H1 (cell line): ENCODE measurements at places on chromosomes 2 and 18. TPM values are rescaled to one million over a fixed set of nuclear protein-coding genes. Genes with fewer than 3 reads are reported as not detected.

Gene ATP6V1C2
- 0.63 and 0.74 TPM in 2 replicates for total RNA-seq

- no peak for DNase-seq
Observed at GRCh38 chr2:152676461-152676860, 40.8 kb downstream of the PRPF40A start.

Gene IL36G
- not detected in 2 replicates for total RNA-seq

GRCh38 chr18:61856678-61857077 lies 36.1 kb downstream of the RNF152 start:
- no peak for DNase-seq

DNA sequence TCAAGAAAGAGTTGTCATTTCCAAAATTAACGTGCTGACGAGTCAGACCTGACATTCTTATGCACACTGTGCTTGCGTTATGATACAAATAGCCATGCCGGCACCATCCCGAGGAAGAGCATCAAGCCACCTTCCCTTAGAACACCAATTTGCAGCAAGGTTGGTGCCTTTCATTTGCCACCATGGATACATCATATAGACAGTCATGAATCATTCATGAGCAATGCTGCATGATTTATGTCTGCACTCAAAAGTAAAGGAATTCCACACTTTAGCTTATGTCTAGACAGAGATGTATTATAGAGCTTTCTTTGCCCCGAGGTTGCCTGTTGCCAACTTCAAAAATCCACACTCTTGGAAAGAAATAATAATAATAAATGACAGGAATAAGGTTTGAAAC lies 166.9 kb downstream of the VWC2L start:
- DNase-seq = no peak

Gene RHOB
- 9.5 and 13.5 TPM in 2 replicates for total RNA-seq

DNA sequence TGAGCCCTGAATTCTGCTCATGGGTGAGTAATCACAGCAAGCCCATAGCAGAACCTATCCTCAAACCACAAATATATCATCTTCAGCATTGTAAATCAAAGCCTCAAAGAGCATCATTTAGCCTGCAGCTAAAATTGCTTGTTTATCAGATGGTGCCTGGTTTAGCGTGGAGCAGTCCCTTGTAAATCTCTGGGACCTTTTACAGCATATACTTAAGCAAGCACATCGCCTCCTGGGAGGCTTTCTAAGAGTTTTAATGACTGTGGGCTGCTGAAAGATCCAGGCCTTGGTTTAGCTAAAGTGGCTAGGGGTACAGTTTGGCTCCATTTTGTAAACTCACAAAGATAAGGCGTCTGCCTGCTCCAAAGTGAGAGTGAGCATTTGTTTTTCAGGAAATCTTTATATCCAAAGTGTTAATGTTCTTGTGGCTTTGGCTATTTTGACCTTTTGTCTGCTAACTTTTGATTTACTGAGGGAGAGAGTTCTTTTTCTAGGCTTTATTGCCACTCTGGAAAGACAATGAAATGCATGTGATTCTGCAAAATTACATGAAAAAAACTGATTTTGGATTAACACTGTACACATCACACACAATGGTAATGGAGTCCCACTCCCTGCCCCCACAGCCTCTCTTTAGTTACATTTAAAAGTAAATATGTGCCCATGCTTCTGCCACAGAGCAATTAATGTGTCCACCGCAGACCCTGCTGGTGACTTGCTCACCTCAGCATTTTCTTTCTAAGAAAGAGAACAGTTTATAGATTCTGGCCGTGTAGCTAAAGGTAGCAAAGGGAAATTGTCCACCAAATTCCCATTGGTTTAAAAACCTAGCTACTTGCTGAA lies 194.8 kb downstream of the LNPK start:
- DNase-seq = no peak

Gene PFN4
- not detected in 2 replicates for total RNA-seq

Gene DNAJC5G
- total RNA-seq = 1.4 TPM in 2 replicates

GRCh38 chr2:60547841-60548240 lies 5.6 kb downstream of the BCL11A start:
- DNase-seq = no peak

- no peak for DNase-seq
Observed at GRCh38 chr18:34632321-34632720, 77.8 kb upstream of the DTNA start.

Gene FARP2
- total RNA-seq = 33.4 and 35.7 TPM in 2 replicates

DNA sequence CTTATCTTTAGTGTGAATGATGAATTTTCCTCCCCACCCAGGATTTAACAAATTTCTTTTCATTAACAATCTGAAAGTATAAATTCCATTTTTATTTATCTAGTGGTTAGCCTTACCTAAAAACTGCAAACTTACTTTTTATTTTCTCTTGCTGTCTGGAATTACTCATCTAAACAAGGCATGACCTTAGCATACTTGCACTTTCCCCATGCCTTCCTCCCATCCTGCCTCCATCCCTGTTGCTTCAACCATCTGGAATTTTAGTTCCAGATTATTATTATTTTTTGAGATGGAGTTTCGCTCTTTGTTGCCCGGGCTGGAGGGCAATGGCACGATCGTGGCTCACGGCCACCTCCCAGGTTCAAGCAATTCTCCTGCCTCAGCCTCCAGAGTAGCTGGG lies 35.6 kb downstream of the GDF7 start:
- DNase-seq = no peak

- no peak for DNase-seq
Observed at GRCh38 chr2:20212459-20212870, 12.5 kb downstream of the SDC1 start.

- DNase-seq = no peak
Observed at GRCh38 chr18:23943903-23944624, 70.5 kb upstream of the TTC39C start.

- no peak for DNase-seq
Observed at GRCh38 chr2:141439524-141439923, 691.3 kb downstream of the LRP1B start.

DNA sequence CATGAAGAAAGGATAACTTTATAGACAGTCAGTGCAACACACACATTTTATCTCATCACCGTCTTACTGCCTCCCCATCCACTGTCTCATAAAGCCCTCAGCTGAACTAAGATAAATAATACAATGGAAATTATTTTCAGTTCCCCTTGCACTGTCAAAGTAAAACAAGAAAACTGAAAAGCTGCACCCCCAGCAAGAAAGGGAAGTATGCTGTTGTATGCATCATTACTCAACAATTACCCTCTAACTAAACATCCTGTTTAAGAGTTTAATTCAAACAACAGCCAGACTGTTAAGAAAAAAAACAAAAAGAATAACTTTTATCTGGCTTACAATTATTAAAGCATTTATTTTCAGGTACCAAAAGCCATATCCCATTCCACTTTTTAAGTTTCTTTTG lies 25.0 kb downstream of the MPPE1 start:
- DNase-seq = no peak

- no peak for DNase-seq
Observed at GRCh38 chr2:7132753-7133152, 215.5 kb downstream of the RNF144A start.

Gene TRIM54
- 3.9 and 4.2 TPM in 2 replicates for total RNA-seq

GRCh38 chr18:53038608-53039007 lies 698.6 kb downstream of the DCC start:
- DNase-seq = no peak

DNA sequence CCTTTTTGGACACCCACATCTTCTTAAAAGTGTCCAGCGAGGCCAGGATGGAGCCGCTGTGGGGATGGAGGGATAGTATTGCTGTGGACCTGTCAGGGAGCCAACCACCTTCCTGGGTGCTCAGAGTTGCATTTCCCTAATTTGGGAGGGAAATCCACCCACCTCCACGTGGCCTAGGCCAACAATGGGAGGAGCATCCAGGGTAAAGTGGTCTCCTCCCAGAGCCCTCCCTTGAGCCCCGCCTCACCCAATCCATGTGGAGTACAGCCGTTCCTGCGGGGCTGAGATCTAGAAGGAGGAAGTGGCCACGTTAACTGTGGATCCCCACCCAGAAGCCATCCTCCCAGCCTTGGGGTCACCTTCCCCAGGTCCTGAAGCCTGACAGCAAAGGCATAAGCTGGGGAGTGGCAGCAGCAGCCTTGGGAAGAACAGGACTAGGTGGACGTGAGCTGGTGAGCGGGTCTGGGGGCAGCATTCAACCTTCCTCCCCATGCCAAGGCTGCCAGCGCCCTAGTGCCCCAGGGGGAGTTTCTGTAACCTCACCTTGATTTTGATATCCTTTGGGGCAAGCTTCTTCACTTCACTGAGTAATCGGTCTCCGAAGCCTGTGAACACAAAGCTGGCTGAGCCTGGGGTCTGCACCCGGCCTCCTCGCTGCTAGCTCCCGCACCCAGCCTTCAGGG lies 6.8 kb downstream of the ACTR1B start:
- DNase-seq = peak; percentile 41

DNA sequence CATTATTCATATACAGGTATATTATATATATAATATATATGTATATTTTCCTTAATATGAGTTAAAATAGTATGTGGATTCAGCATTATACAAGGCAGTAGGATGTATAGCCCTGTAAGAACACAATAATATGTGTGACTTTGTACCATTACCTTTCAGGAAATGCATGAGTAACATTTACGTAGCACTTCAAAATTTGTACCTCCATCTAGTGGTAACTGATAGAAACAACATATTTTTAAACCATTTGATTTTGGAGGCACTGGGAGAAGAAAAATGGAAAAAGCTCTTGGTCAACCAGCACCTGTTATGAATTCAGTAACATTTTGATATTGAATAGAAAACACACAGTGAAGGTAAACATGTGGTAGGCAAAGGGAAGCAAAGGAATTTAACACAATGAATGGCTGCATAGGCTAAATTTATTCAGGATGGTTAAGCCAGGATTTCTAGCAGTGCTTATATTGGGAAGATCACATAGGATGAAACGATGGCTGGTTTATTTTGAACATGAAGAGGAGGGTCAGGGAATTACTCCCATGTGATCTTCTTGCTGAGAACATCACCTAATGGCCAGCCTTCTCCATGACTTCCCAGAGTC lies 565.5 kb downstream of the CCDC85A start:
- DNase-seq = no peak

Gene GCKR
- 0.57 and 1.2 TPM in 2 replicates for total RNA-seq

DNA sequence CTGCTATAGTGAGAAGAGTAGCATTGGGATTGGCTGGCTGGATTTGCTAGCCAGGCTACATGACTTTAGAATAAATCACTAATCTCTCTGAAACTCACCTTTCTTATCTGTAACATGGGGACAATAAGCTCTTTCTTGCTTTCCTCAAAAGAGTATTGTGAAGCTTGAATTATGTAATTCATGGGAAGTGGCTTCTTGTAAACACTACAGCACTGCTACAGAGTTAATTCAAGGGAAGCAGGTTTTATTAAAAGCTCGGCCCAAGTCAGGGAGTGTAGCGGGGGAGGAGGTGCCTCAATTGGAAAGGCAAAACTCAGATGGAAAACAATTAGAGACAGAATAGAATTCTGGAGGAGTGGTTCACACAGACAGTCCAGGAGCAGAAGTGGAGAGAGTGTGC lies 100.9 kb upstream of the CELF4 start:
- DNase-seq = no peak

- DNase-seq = no peak
Observed at GRCh38 chr2:99648178-99648844, 158.5 kb upstream of the REV1 start.

DNA sequence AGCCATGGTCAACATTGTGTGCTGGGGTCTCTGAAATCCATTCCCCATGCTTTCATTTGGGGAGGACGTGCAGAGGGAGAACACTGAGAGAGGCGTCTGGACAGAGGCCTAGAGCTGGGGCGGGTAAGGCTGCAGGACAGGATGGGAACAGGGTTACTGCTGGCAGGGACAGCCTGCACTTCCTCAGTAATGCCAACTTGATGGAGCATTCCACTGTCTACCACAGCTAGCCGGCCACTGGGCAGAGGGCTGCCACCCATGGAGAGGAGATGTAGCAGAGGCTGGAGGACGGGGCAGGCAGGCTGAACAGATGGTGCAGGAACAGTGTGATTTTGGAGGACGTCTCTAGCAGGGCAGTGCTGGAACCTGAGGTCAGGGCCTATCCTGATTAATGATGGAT lies 29.3 kb downstream of the MRPL33 start:
- peak; percentile 27 for DNase-seq

DNA sequence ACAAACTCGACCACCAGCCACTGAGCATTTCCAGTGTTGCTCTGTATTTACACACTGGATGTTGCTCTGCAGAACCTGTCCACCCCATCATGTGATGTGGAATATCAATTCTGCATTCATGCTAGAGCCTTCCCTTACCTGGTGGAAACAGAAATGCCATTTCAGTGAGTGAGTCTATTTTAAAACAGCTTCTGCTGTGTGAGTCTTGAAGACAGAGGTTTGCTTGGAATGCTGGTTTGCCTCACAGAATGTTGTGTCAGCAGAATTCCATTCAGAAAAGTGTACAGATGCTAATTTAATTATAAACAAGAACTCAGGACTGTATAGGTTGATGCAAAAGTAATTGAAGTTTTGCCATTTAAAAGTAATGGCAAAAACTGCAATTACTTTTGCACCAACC lies 118.3 kb downstream of the MAP3K20 start:
- no peak for DNase-seq

Gene LRRTM4
- total RNA-seq = 8.1 and 9.5 TPM in 2 replicates

- DNase-seq = no peak
Observed at GRCh38 chr2:237859533-237860272, at the start of gene RAMP1. Gene RAMP1, plus strand, starts transcription at chr2:237859623. Its CDS starts 53 bp downstream, at chr2:237859676.

DNA sequence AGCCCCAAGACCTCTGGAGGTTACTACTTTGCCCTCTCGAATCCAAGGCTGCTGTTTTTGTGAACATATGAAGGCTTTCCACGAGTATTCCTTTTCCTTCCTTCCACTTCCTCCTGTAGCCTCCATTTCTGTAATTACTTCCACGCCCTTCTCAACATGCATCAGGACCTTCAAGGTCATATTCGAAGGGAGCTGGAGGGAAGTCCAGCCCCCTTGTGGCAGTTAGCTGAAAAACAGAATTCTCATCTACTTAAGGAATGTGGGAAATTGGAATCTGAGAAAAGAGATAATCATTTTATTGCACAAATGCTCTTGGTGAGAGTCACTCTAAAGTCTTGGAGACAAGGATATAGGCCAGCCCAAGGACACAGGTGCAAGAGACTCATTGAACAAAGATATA lies 1000.2 kb downstream of the TDRD15 start:
- no peak for DNase-seq

- no peak for DNase-seq
Observed at GRCh38 chr2:138814123-138814898, 34.1 kb upstream of the NXPH2 start.

Gene TBR1
- total RNA-seq = not detected in 2 replicates

DNA sequence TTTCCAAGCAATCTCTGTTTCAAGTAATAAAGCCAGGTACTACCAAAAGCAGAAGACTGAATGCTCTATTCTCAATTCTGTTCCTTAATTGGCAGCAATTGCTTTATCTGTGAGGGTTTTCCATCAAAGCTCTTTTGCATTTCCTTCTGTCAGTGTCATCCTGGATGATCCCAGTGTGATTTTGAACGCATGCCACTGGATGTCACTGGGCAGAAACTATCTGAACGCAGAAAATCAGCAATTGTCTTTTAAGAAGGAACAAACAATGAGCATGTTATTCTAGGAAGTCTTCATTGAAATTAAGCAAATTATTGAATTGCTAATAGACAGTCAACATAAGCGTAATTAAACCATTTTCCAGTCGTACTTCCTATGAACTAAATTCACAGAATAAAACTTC lies 259.0 kb upstream of the REG3G start:
- DNase-seq = no peak

Gene MEP1B
- not detected in 2 replicates for total RNA-seq

- DNase-seq = no peak
Observed at GRCh38 chr2:30569946-30570345, 122.9 kb downstream of the LCLAT1 start.
